Posterior cingulate gyrus (tissue), 11 donors: ENCODE measurements at places on chromosomes 4 and X.
A peak's percentile ranks its signal among the peaks of the same experiment; 100 is the strongest.

DNA sequence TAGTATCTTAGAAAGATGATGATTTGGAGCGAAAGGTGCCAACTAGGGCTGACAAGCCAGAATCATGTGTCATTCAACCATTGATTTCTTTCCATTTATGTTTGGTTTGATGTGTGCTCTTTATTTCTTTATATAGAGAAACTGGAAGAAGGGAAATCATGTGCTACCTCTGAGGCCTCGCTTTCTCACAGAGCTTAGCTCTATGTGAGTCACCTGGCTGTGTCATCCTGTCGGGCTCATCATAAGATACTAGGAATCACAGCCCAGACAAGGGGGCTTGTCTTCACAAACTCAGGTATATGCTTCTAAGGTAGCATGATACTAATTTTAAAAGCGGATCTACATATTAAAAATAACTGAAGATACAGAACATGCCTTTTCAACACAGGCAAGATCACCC lies 81.7 kb upstream of the GPM6B start:
- no peak for DNase-seq

GRCh38 chrX:119488749-119489148 lies 20.5 kb downstream of the SLC25A5 start:
- peak; percentile 19 for DNase-seq

DNA sequence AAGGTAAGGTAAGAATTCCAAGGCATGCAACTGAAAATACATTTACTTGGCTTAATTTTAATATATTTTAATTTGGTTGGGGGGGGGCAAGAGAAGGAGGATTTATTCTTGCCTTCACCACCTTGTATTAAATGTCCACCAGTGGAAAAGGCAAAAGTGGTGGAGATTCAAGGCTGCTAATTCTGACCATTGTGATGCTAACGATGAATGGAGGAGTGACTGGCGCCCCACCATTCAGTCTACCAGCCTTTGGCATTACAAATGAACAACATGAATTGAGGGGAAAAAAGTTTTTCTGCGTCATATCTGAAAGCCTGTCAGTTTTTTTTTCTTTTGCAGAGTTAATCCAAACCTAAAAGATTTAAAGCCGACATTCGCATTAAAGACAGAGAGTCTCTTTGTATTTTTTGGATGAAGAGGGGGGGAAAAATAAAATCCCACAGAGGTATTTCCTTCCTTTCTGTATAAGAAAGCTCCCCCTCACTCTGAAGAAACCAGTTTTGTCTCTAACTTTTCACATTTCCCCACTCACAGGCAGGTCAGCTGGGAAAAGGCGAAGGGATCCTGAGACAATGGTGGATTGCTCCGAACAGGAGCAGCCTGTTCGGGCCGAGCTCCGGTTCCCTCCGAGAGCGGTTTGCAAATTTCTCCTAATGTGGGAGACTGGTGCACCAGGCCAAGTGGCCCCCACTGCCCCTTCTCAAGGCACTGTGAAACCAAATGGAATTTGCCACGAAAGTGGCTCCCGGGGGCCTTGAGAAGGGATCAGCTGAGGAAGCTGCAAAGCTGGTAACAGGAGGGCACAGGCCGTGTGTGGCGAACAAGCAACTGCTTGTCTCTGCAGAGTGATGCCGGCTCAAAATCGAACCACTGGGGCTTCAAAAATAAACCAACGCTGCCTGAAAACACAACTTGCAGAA lies 28.1 kb downstream of the SHISA3 start:
- peak; percentile 75 for DNase-seq

GRCh38 chrX:49761481-49761880 lies 65.7 kb upstream of the PAGE1 start:
- DNase-seq, result no peak

GRCh38 chrX:96909291-96909690 lies 25.6 kb downstream of the RPA4 start:
- DNase-seq, result no peak

DNA sequence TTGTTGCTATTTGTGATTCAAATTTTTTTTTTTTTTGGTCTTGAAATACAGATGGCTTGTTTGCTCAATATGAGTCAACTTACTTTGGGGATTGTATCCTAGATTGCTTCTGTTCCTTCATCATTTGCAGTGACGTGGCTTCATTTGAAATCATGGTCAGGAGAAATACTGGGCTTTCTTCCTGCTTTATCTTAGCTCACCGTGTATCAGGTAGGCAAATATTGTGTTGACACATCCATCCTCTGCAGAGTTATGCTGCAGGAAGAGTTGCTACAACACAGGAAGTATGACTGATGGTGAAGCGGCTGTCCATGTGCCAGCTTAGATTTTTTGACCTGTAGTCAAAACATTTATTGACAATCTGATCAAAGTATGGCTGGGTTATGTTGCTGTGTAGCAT lies 232.2 kb downstream of the C4orf33 start:
- DNase-seq, result no peak

DNA sequence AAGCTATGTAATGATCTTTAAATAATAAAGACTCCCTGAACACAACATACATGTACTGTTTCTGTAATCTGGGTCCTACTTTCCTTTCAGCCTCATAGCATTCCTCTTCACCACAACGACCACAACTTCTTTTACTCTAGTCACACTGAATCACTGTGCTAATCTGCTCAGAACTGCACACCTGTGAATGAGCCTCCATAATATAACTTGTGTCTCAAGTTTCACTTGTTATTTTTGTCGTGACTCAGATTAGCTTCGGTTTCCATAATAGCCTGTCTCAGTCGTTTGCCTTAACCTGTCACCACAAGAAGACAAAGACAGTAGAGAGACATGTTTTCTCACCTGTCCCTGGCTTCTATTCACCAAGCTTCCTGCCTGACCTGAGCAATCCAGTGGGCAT lies 61.8 kb downstream of the MAGED1 start:
- DNase-seq, result no peak

GRCh38 chr4:183345261-183345660 lies 23.0 kb upstream of the CLDN24 start:
- no peak for DNase-seq

- DNase-seq, result no peak
Observed at GRCh38 chr4:184838249-184839074, 12.7 kb upstream of the ACSL1 start.

DNA sequence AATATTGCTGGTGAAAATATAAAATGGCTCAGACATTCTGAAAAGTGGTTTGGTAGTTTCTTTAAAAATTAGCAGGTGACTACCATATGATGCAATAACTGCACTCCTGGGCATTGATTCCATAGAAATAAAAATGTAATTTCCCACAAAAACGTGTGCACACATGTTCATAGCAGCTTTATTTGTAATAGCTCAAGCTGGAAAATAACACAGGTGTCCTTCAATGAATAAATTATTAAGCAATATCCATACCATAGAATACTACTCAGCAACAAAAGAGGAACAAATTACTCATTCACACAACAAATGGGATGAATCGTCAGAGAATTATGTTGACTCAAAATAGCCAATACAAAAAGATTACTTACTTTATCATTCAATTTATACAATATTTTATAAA lies 893.7 kb upstream of the SLIT2 start:
- no peak for DNase-seq

DNA sequence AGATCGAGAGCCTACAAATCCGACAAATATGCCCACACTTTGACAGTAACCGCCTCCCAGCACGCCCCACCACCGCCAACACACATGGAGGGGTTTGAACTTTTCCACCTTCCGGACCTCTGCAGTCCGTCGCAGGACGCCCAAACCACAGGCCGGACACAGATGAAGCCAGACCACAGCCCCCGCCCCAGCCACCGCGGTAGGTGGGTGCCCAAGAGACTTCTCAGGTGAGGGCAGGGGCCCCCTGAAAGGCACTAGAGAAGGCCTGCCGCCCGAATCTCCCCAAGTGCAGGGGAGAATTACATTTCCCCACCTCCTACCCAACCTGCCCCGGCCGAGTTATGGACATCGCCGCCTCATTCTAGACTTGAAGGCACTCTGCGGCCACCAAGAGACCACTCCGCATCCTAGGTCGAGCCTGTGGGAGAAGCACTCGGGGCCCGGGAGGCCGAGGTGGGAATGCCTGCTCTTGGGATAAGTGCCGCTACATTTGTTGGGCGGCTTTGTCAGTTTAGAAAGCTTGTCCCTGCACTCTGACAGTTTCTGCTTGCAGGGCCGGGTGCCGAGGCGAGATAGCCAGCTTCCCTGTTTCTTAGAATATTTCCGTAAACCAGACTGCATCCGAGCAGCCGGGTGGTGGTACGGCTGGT lies 21.5 kb downstream of the HAND2 start:
- no peak for DNase-seq

DNA sequence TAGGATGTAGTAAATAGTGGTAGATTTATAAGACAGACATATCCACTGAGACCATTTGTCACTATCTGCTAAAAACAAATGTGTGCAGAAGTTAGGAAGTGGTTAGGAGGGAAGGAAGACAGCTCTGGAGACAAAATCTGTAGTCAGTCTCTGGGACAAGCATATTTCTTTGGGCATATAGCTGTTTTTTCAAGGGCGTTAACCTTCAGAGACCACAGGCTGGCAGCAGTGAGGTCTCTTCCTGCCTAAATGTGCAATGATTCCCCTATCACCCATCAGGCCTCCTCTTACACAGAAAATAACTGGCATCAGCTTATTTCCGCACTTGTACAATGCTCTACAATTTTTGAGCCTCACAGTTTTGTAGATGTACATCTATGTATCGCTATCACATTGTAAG lies 6.5 kb downstream of the TMEM150C start:
- DNase-seq, result no peak

DNA sequence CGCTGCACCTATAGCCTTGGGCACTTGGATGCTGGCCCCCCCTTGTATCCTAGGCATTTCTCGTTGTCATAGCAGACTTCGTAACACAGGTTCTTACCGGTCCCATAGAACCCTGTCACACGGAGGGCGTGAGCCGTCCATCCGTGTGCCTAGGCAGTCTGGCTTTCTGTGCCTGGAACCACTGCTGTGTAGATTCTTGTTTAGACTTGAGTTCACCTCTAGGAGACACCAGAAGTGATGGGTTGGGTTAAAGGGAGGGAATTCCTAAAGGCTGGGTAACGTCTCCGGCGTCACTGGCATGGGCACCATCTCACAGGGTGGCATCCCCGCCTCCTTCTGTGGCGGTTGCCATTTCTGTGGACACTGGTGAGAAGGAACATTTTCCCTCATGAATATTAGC lies 13.5 kb upstream of the NKX1-1 start:
- DNase-seq, result no peak

- DNase-seq, result no peak
Observed at GRCh38 chr4:126583509-126583908, 1049.2 kb upstream of the INTU start.

DNA sequence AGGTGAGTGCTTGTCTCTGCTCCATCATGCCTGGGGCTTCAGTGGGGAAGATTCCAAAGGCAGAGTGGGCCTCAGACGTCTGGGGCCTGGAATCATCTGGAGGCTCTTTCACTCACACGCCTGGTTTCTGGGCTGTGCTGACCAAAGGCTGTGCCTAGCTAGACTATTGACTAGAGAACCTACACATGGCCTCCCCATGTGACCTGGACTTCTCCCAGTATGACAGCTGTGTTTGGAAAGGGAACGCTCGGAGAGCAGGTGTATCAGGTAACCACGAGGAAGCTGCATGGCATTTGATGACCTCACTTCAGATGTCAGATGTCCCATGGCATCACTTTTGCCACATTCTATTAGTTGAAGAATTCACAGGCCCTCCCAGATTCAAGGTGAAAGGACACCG lies 51.0 kb downstream of the ADGRL3 start:
- no peak for DNase-seq

DNA sequence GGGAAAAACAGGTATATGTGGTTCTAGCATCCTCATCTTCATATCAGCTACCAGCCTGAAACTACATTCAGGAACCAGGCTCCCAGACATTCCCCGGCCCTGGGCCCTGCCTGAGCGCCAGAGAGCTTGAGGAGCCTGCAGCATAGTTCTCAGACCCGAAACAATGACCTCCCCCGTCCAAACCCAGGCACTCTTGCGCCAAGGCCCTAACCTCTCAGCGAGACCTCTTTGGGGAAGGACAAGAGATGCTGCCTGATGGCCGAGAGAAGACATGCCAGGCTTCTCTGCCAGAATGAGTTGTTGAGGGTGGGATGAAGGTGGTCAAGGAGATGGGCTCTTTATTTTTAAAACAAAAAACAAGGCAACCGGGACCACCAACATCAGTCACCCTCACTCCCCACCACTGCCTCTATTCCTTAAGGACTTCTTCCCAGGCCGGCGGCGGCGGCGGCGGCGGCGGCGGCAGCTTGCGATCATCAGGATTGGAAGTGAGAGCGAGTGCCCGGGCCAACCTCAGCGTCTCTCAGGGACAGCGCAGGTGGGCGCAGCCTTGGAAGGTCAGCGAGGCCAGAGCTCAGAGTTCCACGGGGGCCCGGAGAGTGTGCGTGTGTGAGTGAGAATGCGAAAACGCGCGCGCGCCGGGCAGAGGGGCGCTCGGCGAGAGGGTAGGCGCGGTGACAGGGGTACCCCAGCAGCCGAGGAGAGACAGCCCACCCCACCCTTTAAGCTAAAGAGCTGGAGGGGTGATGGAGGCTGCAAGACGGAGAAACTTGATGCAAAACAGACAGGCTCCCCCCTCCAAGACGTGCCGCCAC lies 601 bp downstream of the INPP4B start:
- peak; percentile 31 for DNase-seq

DNA sequence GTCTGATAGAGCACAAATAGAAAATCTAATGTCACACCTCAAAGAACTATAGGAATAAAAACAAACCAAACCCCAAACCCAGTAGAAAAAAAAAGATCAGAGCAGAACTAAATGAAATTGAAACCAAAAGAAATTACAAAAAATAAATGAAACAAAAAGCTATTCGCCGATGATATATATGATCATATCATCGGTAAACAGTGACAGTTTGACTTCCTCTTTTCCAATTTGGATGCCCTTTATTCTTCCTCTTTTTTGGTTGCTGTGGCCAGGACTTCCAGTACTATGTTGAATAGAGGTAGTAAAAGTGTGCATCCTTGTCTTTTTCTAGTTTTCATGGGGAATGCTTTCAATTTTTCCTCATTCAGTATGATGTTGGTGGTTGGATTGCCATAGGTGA lies 215.3 kb upstream of the AR start:
- no peak for DNase-seq

DNA sequence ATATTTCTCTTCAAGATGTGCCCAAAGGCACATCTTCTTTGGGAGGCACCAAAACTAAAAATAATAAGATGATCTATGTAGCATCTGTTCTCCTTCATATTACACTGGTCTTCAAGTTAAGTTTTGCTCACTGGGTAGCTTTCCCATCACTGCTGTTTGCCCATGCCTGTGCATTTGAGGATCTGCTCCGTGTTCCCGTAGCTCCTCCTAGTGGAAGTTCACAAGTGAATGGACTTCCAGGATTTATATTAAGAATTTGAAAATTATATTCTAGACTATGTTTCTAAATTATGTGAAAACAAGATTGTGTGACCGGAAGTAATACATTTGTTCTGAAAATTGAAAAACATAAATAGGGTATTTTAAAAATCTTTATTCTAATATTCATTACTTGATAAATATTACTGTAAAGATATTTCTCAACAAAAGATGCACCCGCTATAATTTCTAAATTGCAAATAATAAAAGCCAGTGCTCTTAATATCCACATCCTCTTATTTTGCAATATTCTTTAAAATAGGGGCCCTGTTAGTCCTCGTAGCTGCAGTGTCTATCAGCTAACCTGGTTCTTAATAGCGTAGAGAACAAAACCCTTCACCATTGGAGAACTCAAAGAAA lies 147.7 kb downstream of the RBM46 start:
- no peak for DNase-seq
